ENCODE measurements at places on chromosomes 5 and 9.
A peak's percentile ranks its signal among the peaks of the same experiment; 100 is the strongest.

DNA sequence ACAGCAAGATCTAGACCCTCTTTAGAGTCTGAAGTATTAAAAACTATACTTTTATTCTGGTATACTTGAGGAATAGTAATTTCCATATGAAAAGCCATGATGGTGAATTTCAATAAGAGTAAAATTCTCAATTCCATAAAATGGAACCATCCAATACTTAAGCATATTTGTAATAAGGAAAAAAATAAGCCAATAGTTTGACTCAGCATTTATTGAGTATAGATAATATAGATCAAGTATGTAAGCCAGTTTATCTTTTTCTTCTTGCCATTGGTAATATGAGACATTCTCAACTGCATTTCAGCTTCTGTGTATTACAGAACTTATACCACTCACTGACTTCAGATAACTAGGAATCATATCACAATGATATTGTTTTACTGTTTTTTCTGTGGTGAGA, 361.0 kb downstream of the SLCO4C1 start:
- DNase-seq: no peak

- DNase-seq: no peak
Observed at GRCh38 chr9:28961623-28962022, 1388.3 kb upstream of the C9orf72 start.

DNA sequence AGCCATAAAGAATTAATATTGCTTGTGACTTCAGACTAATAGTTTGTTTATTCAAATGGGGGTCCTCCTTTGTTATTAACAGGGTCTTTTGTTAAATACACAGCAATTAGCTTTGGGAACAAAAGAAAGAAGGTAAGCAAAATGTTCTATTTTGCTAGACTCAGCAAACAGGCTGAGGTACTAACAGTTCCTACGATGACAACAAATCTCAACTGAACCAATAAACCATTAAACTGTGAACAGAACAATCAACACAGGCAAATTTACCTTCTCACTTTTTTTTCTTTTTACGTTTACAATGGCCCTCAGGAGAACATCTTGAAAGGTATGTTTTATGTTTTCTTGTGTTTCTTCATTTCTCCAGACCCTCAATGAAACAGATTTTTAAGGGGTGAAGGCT, 207.2 kb downstream of the NFIB start:
- DNase-seq: no peak

DNA sequence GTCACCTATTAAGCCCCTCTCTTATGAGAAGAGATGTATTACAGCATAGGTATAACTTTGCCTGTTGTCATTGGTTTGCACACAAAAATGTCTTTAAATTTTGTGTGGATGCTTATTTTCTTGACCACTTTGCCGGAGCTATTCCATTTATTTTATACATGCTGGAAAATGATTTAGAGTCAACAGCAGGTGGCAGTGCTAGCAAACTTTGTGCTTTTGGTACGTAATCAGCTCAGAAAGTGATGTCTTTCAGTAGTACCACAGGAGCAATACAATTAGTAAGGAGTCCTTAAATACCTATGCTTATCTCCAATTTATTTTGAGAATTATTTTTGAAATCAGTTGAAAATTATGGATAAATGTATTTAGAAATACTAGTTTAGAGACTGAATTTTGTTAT, 19.8 kb upstream of the NUDT12 start:
- DNase-seq: no peak

- no peak for DNase-seq
Observed at GRCh38 chr5:154401355-154401754, 44.4 kb upstream of the SAP30L start.

DNA sequence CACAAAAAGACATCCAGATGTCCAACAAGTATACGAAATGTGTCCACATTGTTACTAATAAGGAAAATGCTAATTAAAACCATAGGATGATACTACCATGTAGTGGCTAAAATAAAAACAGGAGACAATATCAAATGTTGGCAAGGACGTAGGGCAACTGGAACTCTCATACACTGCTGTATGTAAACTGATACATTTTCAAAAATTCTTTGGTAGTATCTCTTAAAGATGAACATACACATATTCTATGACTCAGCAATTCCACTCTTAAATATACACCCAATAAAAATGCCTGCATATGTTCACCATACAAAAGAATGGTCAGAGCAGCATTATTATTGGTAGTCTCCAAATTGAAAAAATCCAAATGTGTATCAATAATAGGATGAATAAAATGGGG, 2.9 kb upstream of the CCDC180 start:
- no peak for DNase-seq

DNA sequence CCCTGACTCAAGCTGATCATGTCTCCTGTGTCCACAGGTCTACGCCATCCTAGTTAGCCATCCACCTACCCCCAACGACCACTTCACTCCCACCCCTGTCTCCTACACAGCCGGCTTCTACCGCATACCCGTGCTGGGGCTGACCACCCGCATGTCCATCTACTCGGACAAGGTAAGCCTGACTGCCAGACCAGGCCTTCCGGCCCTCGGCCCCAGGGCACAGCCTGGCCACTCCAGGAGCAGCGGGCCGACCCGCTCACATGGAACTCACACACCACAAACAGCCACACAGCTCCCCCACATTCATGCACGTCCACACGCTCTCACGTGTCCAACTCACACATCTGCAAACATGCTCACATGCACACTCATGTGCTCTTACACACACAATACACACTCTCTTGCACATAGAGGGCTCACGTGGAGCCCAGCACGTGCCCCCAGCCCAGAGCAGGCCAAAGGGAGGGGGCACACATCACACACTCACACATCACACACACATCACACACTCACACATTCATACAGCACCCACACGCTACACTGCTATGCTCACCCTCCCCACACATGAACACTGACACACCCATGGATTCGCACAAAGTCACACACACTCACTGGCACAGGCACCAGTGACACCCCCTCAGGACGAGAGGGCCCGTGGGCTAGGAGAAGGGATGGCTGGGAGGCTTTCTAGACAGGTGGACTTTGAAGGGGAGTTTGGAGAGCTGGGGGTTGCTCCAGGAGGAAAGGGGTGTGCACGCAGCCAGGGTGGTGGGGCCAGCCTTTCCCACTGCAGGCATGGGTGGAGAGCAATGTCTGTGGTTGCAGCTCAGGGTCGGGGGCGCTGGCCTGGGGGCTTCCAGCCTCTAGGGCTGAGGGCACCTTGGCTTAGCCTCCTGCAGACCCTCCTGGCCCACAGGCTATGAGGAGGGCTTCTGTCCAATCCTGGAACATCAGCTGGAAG, 3.3 kb downstream of the GRIN1 start:
- DNase-seq: peak; percentile 12

DNA sequence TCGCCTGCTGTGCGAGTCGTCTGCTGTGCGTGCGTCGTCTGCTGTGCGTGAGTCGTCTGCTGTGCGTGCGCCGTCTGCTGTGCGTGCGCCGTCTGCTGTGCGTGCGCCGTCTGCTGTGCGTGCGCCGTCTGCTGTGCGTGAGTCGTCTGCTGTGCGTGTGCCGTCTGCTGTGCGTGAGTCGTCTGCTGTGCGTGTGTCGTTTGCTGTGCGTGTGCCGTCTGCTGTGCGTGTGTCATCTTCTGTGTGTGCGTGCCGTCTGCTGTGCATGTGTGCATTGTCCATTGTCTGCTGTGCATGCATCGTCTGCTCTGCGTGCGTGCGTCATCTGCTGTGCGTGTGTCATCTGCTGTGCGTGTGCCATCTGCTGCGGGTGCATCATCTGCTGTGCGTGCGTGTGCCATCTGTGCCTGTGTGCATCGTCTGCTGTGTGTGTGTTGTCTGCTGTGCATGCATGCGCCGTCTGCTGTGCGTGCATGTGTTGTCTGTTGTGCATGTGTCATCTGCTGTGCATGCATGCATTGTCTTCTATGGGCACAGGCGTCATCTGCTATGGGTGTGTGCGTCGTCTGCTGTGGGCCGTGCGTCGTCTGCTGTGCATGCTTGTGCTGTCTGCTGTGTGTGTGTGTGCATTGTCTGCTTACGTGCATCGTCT, 68.6 kb upstream of the IRX4 start:
- no peak for DNase-seq

DNA sequence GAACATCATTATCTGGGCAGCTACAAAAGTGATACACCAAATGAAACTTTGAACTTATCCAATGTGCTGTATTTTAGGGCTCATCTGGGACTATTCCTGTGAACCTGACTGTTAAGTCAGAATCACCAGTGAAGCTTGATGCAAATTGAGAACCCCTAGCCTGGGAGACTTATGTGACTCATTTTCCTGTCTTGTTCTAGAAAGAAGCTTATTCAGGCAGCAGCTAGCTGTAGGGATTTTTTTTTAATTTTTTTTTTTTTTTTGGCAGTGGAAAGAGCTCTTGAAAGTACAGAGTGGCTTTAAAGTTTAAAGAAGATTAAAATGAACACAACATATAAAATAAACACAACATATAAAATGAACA, 81.1 kb upstream of the TNFAIP8 start:
- DNase-seq: no peak
